ENCODE measurements at places on chromosomes 6 and 20.

DNA sequence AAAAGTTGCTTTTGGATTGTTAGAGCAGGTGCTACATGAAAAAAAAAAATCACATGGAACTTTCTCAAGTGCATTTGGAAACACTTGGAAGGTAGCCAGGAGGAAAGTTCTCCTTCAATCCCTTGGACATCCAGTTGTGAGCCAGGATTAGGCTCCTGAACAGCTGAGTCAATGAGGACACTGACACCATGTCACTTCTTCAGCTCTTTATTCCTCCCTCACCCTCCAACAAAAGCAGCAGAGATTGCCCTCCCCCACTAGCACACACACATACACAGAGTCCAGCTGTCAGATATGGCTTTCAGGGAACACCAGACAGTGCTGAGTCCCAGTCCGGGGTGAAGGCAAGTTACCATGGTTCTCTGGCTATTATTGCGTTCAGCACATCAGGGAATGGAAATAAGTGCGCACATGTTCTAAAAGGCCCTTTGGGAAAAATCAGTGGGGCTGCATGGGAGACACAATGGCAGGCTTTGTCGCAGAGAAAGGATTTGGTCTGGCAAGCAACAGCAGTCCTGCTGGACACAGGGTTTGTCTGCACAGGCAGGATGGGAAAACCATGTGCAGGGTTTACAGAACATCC is 124.7 kb upstream of the MARCKS start:
- no peak for DNase-seq

DNA sequence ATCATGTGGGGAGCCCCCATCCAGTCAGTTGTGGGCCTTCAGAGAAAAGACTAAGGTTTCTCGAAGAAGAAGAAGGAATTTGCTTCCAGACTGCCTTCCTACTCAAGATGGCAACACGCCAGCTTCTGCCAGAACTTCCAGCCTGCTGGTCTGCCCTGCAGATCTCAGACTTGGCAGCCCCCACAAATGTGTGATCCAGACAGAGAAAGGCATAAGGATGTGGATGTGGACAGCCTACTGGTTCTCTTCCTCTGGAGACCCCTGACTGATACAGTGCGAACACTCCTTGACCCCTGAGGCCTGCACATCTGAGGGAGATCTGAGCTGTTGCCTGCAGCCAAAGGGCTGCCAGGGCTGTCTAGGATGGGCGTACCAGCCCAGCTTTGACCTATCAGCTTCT is 8.6 kb downstream of the GABRR1 start:
- DNase-seq: no peak

DNA sequence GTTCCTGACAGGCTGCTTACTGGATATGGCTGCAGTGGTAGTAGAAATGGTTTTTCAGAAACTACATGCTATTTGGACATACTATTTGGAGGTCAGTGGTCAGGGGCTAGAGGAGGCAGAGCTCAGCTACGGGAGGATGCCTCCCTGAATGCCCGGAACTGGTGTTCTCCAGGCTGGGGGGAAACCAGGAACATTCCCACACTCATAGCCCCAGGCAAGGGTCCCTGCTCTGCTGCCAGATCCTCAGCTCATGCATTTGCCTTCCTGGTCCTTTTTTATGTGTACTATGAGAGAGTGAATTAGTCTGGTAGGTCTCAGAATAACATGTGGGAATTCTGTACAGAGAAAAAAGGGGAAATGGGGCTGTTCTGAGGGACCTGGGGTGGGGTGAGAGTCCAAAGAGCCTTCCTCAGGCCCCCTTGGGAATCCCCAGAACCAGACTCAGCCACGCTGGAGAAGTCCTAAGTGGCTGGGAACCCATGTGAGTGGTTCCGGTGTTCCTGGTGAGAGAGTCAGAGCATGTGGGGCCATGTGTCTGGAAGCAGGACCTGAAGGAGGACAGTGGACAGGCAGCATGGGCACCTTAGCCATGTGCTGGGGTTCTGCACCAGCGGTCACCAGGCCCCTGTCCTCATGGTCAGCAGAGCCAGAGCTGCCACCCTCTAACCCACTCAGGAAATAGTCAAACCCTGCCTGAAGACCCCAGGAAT is 58.0 kb upstream of the MYL9 start:
- no peak for DNase-seq

GRCh38 chr20:47352332-47353238 is 3.9 kb downstream of the ZMYND8 start:
- no peak for DNase-seq

GRCh38 chr6:81735756-81736380 is 16.6 kb downstream of the TENT5A start:
- DNase-seq: no peak

- DNase-seq: no peak
Measured at GRCh38 chr6:157486572-157486971, 105.6 kb downstream of the ZDHHC14 start.

GRCh38 chr20:64146301-64146935 is 17.8 kb upstream of the MYT1 start:
- no peak for DNase-seq

GRCh38 chr6:146770965-146771735 is 172.4 kb downstream of the ADGB start:
- DNase-seq: peak; percentile 35

DNA sequence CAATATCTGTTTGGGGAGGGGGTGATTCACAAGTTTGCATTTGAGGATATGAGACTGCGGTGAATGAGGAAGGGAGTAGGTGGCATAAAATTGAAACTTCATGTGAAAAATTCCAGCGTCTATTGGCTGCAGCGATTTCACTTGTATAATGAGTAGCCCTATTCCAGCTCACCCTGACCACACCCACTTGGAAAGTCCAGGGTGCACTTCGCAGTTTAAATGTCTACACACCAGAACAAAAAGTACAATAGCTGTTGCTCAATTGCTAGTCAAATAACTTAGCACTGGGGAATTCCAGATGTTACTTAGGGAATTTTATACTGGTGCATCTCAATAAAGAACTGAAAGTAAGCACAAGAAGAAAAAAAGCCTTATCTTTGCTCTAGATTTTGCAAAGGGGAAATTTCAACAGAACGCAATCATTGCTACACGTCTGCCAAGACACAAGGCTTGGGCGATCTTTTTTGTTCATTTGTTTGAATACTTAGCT is 6.3 kb downstream of the TNFAIP3 start:
- no peak for DNase-seq

- DNase-seq: no peak
Measured at GRCh38 chr6:84329516-84329915, 102.1 kb upstream of the CEP162 start.
